ENCODE measurements at places on chromosomes 6 and 20.

GRCh38 chr20:63351811-63352591 is 9.1 kb downstream of the CHRNA4 start:
- DNase-seq, result no peak

- DNase-seq, result no peak
Measured at GRCh38 chr6:134233180-134233955, 84.5 kb downstream of the SGK1 start.

- no peak for DNase-seq
Measured at GRCh38 chr20:59075934-59076508, 33.4 kb upstream of the PRELID3B start.

- DNase-seq, result no peak
Measured at GRCh38 chr20:58619864-58620431, 31.1 kb upstream of the STX16 start.

- no peak for DNase-seq
Measured at GRCh38 chr6:158500016-158500735, 59.7 kb upstream of the TMEM181 start.

DNA sequence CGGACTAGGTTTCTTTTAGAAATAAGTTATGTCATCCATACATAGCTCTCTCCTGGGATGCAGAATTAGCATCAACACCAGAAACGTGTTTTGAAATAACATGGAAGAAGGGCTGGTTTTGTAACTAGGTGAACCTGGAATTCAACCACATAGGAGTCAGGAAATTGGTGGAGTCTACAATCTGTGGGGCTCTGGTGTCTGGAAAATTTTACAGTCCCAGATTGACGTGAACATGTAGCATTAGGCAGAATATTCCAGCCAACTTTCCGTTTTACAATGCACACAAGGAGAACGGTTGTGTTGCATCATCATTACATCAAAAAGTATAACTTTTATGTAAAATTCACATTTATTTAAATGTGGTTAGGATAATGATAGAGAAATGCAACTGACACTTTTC is 1.9 kb downstream of the KCNQ5 start:
- DNase-seq, result no peak

DNA sequence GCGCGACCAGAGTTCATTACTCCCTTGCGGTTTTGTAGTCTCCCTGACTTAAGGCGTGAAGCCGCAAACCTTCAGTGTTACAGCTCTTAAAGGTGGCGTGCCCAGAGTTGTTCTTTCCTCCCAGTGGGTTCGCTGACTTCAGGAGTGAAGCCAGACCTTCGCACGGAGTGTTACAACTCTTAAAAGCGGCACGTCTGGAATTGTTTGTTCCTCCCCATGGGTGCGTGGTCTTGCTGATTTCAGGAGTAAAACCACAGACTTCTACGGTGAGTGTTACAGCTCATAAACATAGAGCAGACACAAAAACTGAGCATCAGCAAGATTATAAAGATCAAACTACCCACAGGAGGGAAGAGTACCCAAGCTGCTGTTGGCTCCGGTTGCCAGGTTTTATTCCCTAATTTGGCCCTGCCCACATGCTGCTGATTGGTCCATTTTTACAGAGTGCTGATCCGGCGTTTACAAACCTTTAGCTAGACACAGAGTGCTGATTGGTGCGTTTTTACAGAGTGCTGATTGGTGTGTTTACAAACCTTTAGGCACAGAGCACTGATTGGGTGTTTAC is 10.4 kb downstream of the TMEM14C start:
- no peak for DNase-seq

DNA sequence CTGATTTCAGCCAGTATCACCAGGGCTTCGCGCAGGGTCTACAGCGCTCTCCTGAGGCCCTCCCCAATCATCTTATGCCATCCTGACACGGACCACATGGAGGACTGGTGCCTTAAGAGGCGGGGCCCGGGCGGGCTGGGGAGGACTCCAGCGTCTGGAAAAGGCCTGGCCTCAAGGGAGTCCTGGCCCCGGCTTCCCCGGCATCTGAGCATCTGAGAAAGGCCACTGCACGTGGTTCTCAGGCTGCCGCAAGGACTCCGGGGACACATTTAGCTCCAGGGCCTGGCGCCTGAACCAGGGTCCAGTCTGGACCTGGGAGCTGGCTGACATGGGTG is 21.4 kb downstream of the BHLHE23 start:
- DNase-seq, result no peak

DNA sequence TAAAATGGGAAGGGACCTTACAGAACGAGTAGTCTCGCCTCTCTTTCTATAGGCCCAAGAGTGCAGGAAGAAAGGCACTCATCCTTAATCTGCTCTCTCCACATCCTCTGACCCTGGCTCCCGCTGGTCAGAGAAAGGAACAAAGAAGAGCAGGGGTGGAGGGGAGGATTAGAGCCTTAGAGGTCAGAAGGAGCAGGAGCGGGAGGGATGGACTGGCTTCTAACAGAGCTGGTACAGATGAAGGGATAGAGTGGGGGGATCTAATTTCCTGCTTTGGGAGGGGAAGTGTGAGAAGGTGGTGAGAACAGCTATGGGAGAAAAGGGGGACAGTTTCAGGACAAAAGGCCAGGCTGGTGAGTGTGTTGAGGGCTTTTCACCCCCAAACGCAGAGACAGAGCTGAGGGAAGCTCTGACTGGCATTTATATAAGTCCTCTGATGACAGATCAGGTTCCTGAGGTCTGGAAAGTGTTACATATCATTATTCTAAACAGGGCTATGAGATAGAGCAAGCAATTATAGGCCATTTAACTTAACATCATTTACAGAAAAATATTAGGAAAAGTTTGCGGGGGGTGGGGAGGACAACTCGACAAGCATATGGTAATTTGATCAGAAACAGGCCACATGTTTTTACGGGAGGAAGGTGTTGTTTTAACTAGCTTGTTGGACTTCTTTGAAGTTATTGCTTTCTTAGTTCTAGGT is 111.1 kb downstream of the FOXC1 start:
- no peak for DNase-seq

- no peak for DNase-seq
Measured at GRCh38 chr6:107690643-107691061, 133.5 kb downstream of the SCML4 start.

DNA sequence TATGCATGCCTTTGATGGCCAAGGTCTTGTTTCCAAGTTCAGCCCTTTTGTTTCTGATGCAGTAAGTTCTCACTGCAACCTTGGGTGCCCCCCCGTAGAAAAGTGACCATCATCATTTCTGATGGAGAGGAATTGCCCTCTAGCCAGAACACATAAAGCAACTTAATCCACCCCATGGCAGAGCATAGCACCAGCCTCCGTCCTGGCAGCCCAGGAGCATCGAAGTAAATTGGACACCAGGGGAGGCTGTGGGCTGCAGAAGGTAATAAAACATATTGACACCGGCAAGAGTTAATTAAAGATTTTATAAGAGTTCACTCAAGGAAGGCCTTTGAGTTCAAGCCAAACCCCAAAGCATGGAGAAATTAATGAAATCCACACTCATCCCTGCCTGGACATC is 39.2 kb upstream of the CST7 start:
- no peak for DNase-seq

DNA sequence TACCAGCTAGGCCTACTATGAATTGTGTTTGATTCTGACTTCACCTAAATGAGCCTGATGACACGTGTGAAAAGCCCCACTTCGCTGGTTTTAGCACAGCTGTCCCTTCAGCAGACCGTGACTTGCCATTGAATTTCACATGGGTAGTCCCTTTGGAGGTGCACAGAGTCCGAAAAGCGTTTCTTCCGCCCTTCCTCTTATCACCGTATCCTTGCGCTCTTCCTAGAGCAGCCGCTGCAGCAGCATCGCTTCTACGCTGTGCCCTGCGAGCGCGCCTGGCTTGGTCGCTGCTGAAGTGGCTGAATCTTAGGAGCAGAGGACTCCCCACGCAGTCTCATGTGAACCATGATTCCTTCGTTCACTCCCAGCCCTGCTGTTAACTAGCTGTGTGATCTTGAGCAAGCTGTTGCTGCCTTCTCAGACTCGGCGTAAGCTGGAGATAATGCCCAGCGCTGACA is 127.0 kb downstream of the PACRG start:
- DNase-seq, result no peak

DNA sequence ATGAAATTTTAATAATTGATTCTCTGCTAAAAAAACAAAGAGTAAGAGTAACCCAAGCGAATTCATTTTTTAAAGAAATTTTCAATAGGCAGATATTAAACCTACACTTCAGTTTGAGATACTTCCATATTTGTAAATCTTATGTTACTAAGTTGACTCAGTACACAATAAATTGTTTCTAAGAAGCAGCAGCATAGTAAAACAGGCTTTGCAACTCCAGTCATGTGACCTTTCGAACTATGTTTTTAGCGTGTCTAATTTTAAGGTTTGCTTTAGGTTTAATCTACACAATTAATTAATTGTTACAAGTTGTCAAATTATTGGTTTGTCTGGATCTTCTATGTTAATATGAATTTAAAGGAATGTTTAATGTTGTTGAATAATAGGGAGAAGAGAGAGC is 708.9 kb upstream of the CITED2 start:
- no peak for DNase-seq

DNA sequence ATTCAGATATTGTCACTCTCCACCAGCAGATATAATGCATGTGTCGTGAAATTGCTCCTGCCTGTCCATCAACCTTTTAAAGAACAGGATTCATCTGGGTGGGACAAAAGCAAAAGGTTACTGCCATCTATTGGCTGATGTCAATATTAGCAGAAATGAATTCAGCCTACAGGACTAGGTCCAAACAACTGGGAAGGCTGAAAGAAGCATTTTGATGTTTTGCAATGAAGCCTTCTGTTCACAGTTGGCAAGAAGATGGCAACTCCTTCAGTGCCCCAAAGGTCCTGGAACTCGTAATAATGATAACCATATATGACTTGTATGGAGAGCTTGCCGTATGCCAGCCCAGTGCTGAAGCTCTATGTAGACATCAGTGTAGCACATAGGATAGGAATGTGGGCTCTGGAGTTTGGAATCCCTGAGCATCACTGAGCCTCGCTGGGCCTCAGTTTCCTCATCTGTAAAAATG is 7.5 kb downstream of the BCAS1 start:
- DNase-seq, result no peak

DNA sequence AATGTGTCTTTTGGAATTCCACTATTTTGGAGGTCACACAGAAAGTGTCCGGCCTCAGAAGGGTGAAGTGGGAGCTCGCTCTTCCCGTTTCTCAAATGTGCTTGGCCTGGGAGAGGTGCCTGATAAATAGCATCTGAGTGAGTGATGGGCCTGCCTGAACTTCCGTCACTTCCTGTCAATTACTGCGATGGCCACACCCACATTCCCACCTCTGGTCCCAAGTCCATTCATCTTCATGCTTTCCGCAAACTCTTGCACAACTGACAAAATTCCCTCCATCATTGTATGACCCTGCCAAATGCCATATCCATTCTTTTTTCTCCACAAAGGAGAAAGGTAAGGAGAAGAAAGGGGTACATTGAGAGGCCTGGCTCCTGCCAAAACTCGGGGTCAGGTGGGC is 169.0 kb downstream of the QKI start:
- no peak for DNase-seq

- no peak for DNase-seq
Measured at GRCh38 chr6:7954477-7955200, 44.1 kb upstream of the TXNDC5 start.

- DNase-seq, result no peak
Measured at GRCh38 chr6:3561725-3562124, 104.9 kb upstream of the SLC22A23 start.

DNA sequence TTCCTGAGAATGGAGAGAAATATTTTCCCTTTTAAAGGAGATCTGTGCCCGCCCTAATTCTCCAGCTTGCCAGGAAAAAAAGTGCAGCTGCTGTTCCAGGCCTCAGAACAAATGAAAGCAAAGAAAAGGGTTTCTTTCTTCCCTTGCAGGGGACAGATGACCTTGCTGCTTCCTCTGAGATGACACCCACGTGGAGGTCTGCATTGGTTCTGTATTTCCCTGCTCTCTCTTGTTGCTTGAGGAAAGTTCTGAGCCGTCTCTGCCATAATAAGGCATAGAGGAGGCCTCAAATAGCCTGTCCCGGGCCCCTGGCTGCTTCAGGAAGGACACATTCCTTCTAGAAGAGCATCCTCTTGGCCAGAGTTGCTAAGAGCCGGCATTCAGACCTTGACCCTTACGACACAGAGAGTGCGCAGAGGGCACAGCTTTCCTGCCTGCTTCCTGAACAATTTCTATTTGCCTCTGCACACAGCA is 501.8 kb upstream of the SULF2 start:
- DNase-seq, result no peak

GRCh38 chr6:161237176-161237575 is 36.7 kb downstream of the AGPAT4 start:
- DNase-seq, result no peak

DNA sequence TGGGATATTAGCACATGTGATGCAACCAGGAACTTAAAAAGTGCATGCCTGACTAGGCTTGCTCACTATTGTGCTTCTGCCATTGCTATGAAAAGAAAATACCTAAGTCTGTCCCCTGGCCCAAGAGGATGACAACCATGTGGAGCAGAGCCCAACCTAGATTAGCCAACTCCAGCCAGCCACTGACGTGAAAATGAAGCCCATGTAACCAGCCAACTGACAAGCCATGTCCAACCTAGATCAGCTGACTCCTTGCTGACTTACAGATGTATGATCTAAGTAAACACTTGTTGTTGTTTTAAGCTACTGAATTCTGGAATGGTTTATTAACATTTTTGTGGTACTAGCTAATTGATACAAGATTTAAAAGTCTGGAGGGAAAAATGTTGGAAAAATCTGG is 47.5 kb downstream of the PIGU start:
- DNase-seq, result no peak

DNA sequence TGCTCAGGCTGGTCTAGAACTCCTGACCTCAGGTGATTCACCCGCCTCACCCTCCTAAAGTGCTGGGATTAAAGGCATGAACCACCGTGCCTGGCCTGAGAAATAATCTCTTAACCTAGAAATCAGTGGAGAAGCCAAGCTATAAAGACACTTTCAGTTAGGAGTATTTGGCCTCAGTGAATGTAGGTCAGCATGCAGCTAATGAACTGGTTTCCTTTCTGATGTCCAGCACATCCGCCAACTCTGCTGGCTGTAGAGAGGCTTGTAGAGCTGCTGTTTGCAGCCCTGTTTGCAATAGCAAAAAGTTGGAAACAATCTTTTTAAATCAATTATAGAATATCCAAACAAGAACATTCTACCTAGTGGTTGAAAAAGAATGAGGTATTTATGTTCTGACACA is 42.4 kb upstream of the ELOVL5 start:
- no peak for DNase-seq

- no peak for DNase-seq
Measured at GRCh38 chr6:119325559-119326265, 23.8 kb downstream of the MAN1A1 start.

- DNase-seq, result no peak
Measured at GRCh38 chr20:23086056-23086566, at the start of gene CD93. Gene CD93 (minus strand): TSS chr20:23086324. CDS start chr20:23086192, 132 bp downstream.

GRCh38 chr6:7424967-7425807 is 35.6 kb downstream of the RIOK1 start:
- DNase-seq, result no peak

- DNase-seq, result no peak
Measured at GRCh38 chr20:34104059-34104458, 8.0 kb downstream of the EIF2S2 start.

DNA sequence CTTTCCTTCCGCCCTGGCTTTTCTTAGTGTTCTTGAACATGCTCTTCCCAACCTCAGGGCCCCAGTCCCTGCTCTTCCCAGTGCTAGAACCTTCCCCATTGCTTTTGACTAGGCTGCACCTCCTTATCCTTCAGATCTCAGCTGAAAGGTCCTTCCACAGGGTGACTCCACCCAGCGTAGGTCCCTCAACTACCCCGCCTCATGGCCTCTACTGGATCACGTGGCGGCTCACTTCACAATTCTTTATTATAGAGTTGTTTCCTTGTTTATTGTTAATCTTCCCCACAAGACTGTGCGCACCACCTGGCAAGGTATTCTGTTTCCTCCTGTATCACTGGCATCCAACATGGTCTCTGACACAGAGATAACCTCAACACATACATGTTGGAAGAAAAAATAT is 31.2 kb downstream of the TTLL9 start:
- no peak for DNase-seq

Measured in activated T-cell treated with anti-CD3 and anti-CD28 coated beads for 1 hour (primary cell).